NCI-H1694 (cell line): ENCODE measurements at places on chromosomes 6 and 20.

GRCh38 chr20:9482180-9482579 lies 32.2 kb upstream of the LAMP5 start:
- no peak for DNase-seq

DNA sequence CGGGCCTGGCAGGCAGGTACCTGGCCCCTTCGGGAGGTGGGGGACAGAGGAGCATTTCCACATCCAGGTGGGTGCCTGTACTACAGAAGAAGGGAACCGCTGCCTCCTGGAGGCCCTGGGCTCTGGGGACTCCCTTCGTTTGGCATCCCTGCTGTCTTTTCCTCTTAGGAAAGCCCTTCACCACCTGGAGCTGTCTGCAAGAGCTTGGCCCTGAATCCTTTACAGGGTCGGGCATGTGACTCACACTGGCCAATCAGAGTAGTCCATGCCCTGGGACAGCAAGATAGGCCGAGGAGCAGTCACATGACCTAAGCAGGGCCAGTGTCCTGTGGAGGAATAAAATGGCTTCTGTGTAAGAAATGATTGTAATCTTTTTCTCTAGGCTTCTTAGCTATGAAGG lies 224.9 kb downstream of the ANKRD60 start:
- DNase-seq, result no peak

- DNase-seq, result no peak
Observed at GRCh38 chr6:14193524-14193923, 76.0 kb downstream of the CD83 start.

DNA sequence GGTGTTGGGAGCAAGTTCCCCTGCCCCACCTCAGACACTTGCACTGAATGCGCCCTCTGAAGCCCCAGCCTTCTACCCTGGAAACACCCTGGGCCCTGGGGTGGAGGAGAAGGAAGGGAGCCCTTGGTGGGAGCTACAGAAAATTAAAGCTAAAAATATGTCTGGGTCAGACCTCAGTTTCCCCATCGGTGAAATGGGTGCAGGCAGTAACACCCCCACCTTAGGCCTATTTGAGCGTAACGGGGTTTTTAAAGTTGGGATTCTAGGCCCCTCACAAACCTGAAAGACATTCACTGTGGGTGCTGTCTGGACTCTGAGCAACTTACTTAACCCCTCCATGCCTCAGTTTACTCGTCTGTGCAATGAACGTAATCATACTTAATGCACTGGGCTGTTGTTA lies 19.3 kb upstream of the CDH22 start:
- no peak for DNase-seq

DNA sequence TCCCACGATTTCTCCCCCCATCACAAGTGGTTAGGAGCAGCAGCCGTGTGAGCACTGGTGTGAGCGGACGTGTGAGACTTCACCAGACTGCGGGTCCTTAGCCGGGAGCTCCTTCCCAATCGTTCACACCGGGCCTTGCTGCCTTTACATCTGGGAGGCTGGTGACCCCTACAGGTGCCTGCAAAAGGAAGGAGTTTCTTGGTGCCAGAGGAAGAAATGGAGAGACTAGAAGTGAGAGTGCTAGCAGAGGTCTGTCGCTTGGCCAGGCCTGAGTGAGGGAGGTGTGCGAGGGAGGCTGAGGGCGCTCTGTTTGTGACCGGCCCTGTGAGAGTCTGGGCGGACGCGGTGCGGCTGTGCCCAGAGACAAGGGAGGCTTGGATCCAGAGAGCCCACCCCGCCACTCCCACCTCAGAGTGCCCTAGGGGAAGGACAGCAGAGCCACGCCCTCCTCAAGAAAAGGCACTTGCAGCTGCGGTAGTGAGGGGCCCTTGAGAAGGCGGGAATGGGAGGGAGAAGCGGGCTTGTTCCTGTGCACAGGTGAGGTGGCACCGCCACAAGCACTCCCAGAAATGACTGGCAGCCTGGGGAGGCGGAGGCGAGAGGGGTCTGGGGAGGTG lies 10.0 kb upstream of the ARMC2 start:
- DNase-seq, result no peak

- DNase-seq, result no peak
Observed at GRCh38 chr6:160667639-160668481, 3.8 kb upstream of the LPA start.

- DNase-seq, result no peak
Observed at GRCh38 chr6:63097222-63097621, 114.0 kb upstream of the FKBP1C start.

DNA sequence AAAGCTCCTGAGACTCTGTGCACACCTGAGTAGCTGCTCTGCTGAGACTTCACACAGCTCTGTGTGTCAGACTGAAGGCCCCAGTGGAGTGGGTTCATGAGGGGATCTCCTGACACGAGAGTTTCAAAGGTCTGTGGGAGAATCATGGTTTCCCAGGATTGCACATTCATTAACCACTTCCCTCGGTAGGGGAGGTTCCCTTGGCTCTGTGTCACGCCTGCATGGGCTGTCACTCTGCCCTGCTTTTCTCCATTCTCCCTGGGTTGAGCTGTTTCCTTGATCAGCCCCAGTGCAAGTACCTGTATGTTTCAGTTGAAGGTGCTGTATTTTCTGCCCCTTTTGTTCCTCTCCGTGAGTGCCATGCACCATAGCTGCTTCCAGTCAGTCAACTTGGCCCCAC lies 236.9 kb downstream of the EPM2A start:
- DNase-seq, result no peak

DNA sequence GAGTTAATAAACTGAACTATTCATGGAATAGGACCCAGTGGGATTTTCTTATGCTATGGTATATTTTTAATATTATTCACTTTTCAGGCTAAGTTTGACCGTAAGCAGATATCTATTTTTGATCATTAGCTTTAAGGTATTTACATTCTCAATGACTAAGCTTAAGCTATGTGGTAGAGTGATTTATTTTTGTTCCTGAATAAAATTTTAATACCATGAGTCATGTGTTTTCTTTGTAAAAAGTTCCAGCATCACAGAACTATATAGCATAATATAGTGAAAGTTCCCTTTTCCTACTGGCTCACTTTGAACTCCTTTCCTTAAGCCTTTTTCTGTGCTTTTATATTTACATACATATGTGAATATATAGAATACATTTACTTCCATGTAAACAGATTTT lies 75.8 kb downstream of the BCKDHB start:
- DNase-seq, result no peak

- DNase-seq, result no peak
Observed at GRCh38 chr20:53809728-53810365, 216.2 kb upstream of the ZNF217 start.

DNA sequence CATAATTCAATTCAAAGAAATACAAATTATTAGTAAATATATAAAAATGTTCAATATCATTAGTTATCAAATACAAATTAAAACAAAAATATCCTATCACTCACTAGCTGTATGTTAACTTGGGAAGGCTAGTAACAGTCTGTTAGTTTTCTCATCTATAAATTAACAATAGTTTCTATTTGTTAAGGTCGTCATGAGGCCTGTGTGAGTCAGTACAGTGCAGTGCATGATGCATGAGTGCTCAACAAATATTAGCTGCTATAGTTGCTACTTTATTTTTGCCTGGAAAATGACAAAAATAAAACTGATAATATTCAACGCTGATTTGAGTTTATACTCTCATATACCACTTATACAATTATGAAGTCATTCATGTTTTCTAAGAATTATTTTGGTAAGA lies 401.6 kb upstream of the RUNX2 start:
- DNase-seq, result no peak

GRCh38 chr20:9054176-9054575 lies 14.7 kb upstream of the PLCB4 start:
- DNase-seq, result no peak

GRCh38 chr6:11431455-11431937 lies 106.1 kb upstream of the TMEM170B start:
- no peak for DNase-seq

GRCh38 chr6:48041894-48042293 lies 69.1 kb downstream of the PTCHD4 start:
- DNase-seq, result no peak

DNA sequence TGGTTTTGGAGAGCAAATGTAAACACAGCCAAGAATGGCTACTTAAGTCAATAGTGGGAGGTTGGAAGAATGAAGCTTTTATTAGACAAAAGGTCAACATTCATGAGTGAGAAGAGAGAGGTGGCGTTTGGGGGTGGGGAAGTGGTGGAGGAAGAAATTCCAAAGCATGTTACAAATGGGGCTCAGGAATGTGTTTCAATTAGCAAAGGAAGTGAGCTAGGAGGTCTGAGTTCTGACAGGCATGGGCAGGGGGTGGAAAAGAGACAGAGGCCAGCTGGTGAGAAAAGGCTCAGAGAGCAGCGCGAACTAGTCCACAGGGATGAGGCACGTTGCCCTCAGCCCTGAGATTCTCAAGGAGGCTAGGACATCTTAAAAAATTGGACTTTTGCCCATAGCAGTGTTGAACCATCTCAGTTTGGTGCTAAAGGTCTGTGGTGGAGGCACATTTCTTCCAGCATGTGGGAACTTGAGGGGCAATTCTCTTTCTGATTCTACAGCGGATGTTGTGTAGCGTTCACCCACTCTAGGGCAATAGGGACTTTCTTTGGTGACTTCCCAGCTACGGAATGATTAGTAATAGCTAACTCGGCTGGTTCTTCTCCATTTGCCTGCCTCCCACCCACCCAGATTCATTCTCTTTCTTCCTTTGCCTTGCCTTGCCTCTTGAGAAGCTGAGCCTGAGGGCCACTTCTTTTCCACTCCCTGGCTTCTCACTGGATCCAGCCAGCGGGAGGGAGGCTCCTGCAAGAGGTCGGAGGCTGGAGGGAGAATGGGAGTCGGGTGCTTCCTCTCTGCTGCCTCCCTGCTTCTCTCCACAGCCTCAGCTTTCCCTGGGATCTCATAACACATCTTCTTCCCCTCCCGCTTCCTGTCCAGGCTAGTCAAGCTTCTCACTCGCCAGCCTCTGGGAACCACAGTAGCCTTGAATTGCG lies 45.1 kb upstream of the NEDD9 start:
- no peak for DNase-seq

GRCh38 chr6:163460307-163460782 lies 45.8 kb downstream of the QKI start:
- DNase-seq, result no peak

DNA sequence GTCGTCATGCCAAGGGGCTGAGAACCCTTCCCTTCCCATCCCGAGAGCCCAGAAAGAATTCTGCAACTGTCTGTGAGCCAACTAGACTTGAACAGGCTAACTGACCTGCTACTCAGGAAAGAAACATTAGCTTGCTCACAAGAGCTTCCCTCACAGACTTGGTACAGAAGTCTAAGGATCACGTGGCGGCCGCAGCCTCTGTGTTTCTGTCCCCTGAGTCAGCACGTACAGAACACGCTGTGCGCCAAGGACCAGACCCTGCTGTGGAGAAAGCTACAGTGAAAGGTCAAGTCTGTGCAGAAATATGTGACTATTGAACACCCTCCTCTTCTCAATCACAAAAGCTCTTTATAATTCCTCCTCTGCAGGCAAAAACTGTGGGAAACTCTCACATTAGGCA lies 151.3 kb upstream of the QKI start:
- DNase-seq, result no peak

DNA sequence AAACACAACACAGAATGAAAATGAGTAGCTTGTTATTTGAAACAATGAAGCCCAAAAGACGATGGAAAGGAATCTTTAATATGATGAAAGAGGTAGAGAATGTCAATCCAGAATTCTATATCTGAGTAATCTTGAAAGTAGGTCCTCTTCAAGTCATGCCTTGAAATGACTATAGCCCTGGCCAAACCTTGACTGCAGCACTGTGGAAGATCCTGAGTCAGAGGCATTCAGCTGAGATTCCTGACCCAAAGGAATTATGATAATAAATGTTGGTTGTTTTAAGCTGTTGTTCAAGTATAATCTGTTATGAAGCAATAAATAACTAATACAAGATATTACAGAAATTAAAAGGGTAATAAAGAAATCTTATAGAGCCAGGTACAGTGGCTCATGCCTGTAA lies 64.8 kb downstream of the IBTK start:
- no peak for DNase-seq

GRCh38 chr6:151482290-151482689 lies 11.5 kb upstream of the CCDC170 start:
- no peak for DNase-seq

GRCh38 chr6:94636780-94637385 lies 940.5 kb upstream of the MANEA start:
- no peak for DNase-seq

- no peak for DNase-seq
Observed at GRCh38 chr20:19993958-19994669, 23.0 kb upstream of the NAA20 start.

- no peak for DNase-seq
Observed at GRCh38 chr6:148151896-148152643, 190.6 kb upstream of the SASH1 start.

- no peak for DNase-seq
Observed at GRCh38 chr20:47927385-47927851, 142.1 kb upstream of the SULF2 start.

DNA sequence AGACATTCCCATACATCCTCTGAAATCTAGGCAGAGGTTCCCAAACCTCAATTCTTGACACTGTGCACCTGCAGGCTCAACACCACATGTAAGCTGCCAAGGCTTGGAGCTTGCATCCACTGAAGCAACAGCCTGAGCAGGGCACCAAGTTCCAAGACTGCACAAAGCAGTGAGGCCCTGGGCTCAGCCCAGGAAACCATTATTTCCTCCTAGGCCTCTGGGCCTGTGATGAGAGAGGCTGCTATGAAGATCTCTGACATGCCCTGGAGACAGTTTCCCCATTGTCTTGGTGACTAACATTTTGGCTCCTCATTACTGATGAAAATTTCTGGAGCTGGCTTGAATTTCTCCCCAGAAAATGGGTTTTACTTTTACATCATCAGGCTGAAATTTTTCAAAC lies 107.5 kb upstream of the SAMD5 start:
- DNase-seq, result no peak

- no peak for DNase-seq
Observed at GRCh38 chr6:91646649-91647048, 1059.8 kb upstream of the MAP3K7 start.

GRCh38 chr6:13807696-13808095 lies 6.7 kb downstream of the MCUR1 start:
- no peak for DNase-seq

DNA sequence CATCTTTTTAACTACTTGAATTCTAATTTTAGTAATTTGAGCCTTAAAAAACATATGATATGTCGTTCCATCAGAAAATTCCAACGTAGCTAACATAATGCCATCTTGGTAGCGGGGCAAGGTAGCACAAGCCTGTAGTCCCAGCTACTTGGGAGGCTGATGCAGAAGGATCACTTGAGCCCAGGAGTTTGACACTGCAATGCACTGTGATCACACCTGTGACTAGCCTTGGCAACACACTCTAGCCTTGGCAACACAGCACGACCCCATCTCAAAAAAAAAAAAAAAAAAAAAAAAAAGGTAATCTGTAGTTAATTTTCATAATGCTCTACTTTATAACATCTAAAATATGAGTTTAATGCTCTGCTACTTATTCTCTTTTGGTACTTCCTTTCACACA lies 6.7 kb downstream of the BCLAF1 start:
- no peak for DNase-seq

DNA sequence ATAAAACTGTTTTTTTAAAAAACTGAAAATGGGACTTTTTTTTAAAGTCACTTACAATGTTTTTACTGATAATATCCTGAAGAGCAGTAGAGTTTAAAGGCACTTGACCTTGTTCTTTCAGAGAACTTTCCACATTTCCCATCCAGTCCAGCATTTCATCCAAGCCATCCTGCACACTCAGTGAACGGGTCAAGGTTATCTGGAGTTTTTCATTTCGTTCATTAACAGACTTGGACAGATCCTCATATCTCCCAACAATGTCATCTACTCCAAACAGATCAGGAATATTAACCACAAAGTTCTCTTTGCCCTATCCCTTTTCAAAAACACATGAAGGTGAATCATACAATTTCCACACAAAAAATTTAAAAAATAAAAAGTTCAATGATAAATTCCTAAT lies 69.1 kb downstream of the DST start:
- no peak for DNase-seq

- DNase-seq, result no peak
Observed at GRCh38 chr6:10400330-10400729, 14.5 kb downstream of the TFAP2A start.
